GM12878 (cell line): ENCODE measurements at places on chromosomes 2 and 18. TPM values are rescaled to one million over a fixed set of nuclear protein-coding genes. Genes with fewer than 3 reads are reported as not detected.

- H3K4me3 ChIP-seq = no peak overlapping the region
- H3K27ac ChIP-seq = no peak overlapping the region
- peaks cover 17% of the 10 kb centered on the region for H3K36me3 ChIP-seq
- H3K4me1 ChIP-seq = no peaks in the 10 kb centered on the region
- no peak for DNase-seq
Measured at GRCh38 chr2:165927353-165927752, 26.2 kb downstream of the TTC21B start.

HRH4 gene
- not detected in 2 replicates for total RNA-seq

DNA sequence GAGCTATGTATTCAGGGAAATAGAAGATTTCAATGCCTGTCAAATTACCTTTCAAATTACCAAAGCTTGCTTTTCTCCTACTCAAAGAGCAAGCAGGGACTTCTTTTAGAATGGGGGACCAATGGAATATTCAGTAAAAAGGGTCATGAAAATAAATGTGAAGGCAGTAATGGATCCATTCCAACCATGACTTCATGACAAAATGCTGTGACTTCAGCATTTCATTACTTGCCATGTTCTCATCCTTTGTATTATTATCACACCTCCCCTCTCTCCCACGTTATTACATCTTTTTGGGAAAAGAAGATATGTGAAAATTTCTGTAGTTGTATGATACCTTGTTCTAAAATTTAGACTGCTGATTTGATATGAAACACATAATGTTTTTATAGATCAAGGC lies 864.0 kb upstream of the FSHR start:
- no peaks in the 10 kb centered on the region for H3K36me3 ChIP-seq
- no peak overlapping the region for H3K4me3 ChIP-seq
- no peak for DNase-seq
- H3K27ac ChIP-seq = no peak overlapping the region
- no peaks in the 10 kb centered on the region for H3K4me1 ChIP-seq
- no peaks in the 10 kb centered on the region for H3K27me3 ChIP-seq

GRCh38 chr2:129490641-129491040 lies 488.8 kb upstream of the RAB6C start:
- no peaks in the 10 kb centered on the region for H3K27me3 ChIP-seq
- H3K36me3 ChIP-seq = no peaks in the 10 kb centered on the region
- no peak for DNase-seq
- no peak overlapping the region for H3K27ac ChIP-seq
- H3K4me1 ChIP-seq = no peaks in the 10 kb centered on the region
- no peak overlapping the region for H3K4me3 ChIP-seq

SATB2 gene
- total RNA-seq = 0.10 and 0.11 TPM in 2 replicates

SERPINB3 gene
- not detected in 2 replicates for total RNA-seq

DNA sequence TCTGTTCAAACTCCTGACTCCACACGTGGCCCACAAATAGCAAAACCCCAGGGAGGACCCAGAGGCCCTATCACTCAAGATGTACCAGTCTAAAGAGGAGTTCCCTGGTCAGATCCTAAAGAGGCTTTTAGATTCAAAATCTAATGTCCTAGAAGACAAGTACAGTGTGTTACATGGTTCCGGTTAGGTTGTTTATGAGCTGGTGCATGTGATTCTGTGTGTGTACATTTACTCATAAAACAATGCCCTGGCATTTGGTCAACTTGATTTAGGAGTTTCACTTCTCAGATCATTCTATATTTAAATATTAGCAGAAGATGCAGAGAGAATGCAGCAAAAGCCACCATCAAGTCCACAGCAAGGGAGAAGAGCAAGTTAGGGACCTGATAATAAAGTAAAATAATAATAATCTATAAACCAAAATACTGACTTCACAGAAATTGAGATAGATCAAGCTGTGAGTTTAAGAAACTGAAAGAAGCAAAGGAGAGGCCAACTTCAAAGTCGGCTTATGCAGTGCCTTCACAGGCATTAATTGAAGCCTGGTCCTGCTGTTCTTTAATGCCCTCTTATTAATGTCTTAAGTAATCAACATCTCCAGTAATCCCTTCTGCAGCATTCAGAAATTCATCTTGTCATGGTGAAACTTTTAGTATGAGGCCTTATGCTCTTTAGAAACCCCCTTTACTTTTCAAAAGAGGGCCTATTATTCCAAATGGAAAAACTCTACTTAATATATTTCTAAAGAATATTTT lies 4.2 kb upstream of the AP1S3 start:
- no peaks in the 10 kb centered on the region for H3K27me3 ChIP-seq
- DNase-seq = no peak

DUSP11 gene
- 25.9 and 26.4 TPM in 2 replicates for total RNA-seq

DNA sequence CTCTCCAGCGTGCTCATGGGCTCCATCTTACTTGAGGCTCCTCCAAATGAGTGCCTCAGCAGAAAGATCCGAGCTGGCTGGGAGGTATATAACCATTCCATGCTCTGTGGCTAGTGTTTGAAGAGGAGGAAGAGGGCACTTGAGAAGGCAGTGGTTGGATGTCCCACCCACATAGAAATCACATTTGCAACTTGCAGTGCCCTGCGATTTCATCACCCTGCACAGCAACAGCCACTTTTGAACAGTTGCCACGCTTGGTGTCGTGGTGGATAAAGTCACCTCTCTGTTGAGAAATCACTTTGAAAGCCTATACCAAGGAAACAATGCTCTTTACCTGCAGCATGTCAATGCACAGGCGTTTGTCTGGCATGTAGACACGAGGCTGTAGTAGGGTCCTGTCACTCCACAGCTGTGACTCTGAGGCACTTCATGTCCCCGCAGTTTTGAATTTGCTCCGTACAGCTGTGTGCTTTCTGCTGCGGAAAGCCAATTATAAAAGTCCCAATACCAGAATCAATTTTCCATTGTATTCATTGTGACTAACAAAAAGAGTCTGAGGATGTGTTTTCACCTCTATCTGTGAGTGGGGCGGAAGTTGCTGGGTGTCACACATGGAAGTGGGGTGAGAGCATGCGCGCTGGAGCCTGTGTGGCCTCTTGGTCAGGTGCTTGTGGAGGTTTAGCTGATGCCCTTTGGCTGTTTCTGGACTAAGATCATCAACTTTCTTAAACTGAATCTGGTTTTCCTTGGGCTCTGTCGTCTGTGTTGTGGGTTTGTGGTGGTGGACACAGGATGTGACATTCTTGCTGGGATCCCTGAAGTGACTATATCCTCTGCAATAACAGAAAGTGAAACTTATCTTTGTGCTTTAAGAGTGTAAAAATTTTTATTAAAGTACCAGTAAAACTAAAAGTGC lies 2.8 kb downstream of the CNDP2 start:
- peaks cover 18% of the 10 kb centered on the region for H3K4me1 ChIP-seq
- DNase-seq = peak; percentile 56
- peaks cover 10% of the 10 kb centered on the region; the same call in 1 of the 2 replicates for H3K36me3 ChIP-seq
- peak overlapping the region; percentile 80 for H3K4me3 ChIP-seq

LYG1 gene
- 0.21 TPM in 1 of 2 replicates, not detected in the other for total RNA-seq

ACOXL gene
- 0.51 and 1.1 TPM in 2 replicates for total RNA-seq

DNA sequence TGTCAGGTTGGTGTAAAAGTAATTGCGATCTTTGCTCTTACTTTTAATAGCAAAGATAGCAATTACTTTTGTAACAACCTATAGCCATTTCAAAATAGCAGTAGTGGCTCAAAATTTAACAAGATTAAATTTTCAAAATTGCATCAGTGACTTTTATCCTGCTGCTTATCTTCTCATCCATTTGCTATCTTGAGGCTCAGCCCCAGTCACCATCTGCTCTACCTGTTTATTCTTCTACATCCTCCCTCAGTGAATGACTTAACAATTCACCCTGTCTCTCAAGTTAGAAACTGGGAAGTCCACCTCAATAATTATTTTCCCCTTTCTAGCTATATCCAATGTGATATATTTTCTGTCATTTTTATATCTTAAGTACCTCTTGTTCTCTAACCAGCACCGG lies 148.6 kb upstream of the ZNF804A start:
- no peaks in the 10 kb centered on the region for H3K36me3 ChIP-seq
- H3K27ac ChIP-seq = no peak overlapping the region
- no peak for DNase-seq
- H3K4me3 ChIP-seq = no peak overlapping the region
- H3K4me1 ChIP-seq = peaks cover 20% of the 10 kb centered on the region
- no peaks in the 10 kb centered on the region for H3K27me3 ChIP-seq
